SW480 (cell line): ENCODE measurements at places on chromosomes 5 and 9.

GRCh38 chr5:111167551-111167950 is 56.6 kb upstream of the CAMK4 start:
- DNase-seq = no peak

GRCh38 chr5:109253262-109253661 is 156.5 kb downstream of the PJA2 start:
- no peak for DNase-seq

DNA sequence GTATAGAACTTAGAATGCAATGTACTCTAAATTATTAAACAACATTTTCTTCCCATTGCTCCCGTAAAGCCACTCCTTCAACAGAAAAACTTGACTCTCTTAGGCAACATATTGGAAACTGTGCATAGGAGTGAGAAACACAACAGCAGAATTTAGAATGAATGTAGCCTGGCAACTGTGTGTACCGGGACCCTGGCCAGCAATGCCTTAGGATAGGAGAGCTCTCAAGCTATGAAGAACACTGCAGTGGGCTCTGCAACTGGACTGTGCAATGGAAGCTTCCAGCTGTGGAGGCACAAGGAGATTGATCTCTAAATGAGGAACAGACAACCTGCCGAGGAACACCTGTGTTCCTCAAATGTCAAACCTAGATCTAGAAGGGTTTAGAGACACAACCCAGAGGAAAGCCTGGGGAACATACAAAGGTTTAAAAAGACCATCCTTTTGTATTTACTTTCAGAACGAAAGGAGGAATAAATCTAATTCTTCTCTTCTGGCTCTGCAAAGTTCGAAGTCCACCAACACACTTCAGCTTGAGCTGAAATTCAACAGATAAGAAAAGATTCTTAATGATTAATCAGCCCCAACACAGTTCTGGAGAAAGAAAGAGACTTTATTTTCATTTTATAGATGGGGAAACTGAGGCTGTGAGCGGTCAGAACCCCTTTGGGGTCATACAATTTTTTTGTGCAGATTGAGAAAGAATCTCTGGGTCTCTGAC is 51.5 kb upstream of the ARL15 start:
- no peak for DNase-seq

GRCh38 chr9:92171822-92172221 is 56.6 kb upstream of the SPTLC1 start:
- no peak for DNase-seq

GRCh38 chr5:149421834-149422233 is 42.7 kb upstream of the IL17B start:
- no peak for DNase-seq
